ENCODE measurements at places on chromosomes 7 and 10. TPM values are rescaled to one million over a fixed set of nuclear protein-coding genes. Genes with fewer than 3 reads are reported as not detected.

- no peak for DNase-seq
These were observed 165.7 kb downstream of the OTUD1 start for GRCh38 chr10:23604613-23605012.

- DNase-seq, result no peak
These were observed 168.0 kb upstream of the PHYHIPL start for GRCh38 chr10:59008452-59008851.

GRCh38 chr7:108503112-108504026 is 22.6 kb downstream of the PNPLA8 start:
- DNase-seq, result no peak

DNA sequence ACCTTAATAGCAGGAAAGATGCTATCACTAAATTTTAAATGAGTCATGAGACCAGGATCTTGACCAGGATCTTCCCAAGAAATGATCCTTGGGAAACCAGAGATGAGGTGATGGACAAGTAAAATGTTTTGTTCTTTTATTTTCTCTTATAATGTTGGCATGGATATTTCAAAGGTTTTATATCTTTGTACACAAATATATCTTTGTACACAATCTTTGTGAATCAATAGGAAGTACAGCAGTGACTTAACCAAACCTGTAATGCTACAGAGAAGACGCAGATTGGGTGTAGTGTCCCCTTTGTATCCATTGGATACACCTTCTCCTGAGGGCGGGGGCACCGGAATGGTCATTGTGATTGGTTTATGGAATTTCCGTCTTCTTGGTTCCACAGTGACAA is 180.1 kb upstream of the CCDC6 start:
- no peak for DNase-seq

GRCh38 chr10:33091201-33091600 is 133.2 kb upstream of the ITGB1 start:
- DNase-seq, result no peak

DNA sequence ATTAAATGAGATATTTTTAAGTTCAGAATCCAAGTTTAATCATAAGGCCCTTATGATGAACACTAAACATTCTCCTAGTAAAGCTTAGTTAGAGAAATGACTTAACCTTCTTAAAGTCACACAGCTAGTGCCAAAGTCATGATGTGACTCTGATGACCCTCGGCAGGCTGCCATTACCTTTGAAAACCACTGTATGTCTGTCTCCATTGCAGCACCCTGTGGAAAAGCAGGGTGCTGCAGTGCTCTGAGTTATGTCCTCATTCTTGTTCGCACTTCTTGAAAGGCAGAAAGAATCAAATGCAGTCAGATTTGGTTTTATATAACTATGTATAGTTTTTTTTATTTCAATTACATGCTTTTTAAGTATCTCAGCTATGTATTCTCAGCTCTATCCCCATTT is 105.0 kb downstream of the PHTF2 start:
- no peak for DNase-seq

- no peak for DNase-seq
These were observed 15.6 kb upstream of the LRRC17 start for GRCh38 chr7:102897211-102897631.

- no peak for DNase-seq
These were observed 193.2 kb downstream of the CREB5 start for GRCh38 chr7:28605427-28606085.

- no peak for DNase-seq
These were observed 181.3 kb downstream of the C7orf25 start for GRCh38 chr7:42730586-42730985.

DNA sequence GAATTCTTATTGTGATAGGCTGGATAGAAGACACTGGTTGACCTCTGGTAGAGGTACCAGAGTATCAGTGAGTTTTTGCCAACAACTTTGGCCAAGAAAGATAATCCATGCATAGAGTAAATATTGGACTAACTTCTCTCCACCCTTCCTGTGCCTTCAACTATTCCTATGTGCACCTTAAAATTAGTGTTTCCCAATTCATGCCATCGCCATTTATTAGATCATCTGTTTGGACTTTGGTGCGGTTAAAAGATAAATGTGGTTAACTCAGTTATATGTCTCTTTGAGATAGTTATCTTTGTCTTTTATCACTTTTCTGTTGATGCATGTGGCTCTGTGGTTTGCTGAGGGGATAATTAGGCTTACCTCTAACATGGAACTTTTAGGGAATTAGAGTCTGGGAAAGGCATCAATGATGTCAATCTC is 4.6 kb downstream of the PAPSS2 start:
- no peak for DNase-seq

DNA sequence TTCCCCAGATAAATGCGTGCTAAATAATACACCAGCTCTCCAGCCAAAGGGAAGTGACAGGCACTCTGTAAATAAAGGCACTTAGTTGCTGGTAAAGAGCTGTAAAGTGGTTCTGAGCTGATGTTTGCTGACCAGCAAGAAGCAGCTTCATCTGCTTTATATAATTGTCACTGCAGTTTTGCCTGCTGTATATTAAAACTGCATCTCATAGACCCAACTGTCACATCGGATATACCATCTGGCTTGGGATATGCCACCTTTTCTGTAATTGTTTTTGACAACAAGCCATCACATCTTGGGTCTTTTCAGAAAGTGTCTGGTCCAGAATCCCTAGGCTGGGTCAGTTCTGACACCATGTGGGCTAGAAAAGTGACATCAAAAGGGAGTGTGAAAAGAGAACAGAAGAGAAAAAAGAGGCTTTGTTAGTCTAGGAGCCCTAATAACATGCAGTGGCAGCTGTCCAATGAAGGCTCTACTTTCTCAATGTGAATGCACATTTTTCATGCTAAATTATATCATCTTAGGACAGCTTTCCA is 697.6 kb downstream of the KCNMA1 start:
- no peak for DNase-seq

DNA sequence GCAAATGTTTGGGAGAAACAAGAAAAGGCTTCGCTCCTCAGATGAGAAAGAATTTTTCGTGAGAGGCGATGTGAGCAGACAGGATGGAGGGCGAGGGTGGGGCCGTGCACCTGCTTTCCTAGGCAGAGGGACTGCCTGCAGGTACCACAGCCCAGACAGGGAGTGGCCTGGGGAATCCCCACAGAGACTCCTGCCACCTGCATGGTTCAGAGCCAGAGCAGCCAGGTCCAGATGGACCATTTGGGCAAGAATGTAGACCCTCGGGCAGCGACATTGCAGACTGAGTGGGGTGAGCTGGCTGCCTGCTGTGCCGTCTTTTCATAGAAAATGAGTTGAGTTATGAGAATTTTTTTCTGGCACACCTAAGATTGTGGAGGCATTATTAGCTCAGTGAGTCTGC is 216.8 kb downstream of the SNX10 start:
- no peak for DNase-seq

- DNase-seq, result no peak
These were observed 343.7 kb downstream of the GLRX3 start for GRCh38 chr10:130479926-130480325.

- DNase-seq, result no peak
These were observed 52.2 kb downstream of the CUBN start for GRCh38 chr10:17077346-17077781.

GRCh38 chr10:113036619-113037018 is 86.6 kb downstream of the TCF7L2 start:
- DNase-seq, result no peak

ATXN7L1 gene
- total RNA-seq, result 31.6 TPM

HABP2 gene
- 0.23 TPM for total RNA-seq

MAGI2 gene
- 25.3 TPM for total RNA-seq

TMEM26 gene
- total RNA-seq, result 4.1 TPM

ZNF33B gene
- total RNA-seq, result 53.1 TPM

TDRD1 gene
- 0.23 TPM for total RNA-seq

Measured in ureter (tissue), 1 donor.